ENCODE measurements at places on chromosomes 5 and 9.

- DNase-seq, result no peak
Observed at GRCh38 chr9:77210116-77210515, 32.8 kb downstream of the VPS13A start.

DNA sequence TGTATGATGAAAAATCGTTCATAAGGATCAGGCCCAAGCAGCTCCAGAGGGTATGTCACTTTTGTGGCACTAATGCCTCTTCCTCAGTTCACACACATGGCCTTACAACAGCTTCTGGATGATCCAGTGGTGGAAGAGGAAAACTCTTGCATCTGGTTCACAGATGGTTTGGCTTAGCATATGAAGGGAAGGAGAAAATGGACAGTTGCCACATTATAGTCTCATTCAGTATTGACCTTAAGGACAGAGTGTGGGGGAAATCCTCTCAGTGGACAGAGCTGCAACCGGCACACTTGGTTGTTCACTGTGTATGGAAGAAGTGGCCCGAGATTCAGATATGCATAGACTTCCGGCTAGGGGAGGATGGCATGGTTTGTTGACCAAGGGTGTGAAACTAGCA is 22.8 kb downstream of the C9orf57 start:
- DNase-seq, result no peak

DNA sequence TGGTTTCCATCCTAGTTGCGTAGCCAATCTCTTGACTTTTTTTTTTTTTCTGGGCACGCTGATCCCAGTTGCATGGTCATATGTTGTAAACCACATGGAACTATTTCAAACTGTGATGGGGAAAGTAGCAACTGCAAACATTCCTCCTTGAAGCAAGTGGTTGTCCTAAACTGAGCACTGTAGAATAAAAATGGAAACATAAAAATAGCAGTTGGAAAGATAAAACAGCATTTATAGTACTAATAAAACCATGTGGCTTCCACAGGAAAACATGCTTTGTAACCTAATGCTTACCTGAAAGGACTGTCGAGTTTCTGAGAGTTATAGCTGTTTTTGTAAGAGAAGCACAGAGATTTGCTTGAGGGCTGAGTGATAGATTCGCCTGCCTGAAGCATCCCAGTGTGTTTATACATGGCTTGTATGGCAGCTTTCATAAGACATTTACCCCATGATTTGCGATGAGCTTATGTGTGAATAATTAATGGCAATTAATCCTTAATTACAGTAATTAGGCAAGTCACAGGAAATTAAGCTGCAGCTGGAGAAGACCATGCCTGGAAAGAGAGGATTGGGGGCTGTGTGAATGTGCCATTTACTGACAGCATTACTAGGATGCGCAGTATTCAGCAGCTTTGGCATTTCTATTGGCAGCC is 136.5 kb downstream of the PBX3 start:
- DNase-seq, result no peak

DNA sequence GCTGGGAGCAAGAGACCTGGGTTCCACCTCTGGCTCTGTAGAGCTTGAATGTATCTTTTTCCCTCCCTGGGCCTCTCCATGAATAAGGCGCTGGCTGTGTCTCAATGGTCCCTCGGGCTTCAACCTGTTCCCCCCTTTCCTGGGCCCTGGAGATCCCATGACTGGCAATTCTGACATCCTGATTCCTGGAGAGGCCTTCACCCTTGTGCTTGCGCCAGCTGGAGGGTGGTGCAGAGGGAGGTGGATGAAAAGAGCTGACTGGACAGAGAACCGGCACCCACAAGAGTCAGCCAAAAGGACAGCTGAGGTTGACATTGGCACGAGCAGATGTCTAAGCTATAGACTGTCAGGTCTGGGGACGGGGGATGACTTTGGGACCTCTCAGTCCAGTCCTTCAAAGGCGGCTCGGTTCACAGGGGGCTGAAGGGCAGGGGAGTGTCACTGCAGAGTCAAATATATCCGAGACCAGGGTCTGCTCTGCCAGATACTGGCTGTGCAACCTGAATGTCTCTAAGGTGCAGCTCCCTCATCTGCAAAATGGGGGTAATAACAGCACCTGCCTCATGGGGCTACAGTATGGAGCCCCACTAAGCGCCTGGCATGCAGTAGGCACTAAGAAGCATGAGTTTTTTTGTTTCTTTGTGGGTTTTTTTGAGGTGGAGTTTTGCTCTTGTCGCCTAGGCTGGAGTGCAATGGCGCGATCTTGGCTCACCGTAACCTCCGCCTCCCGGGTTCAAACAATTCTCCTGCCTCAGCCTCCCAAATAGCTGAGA is 13.8 kb downstream of the DNM1 start:
- no peak for DNase-seq

DNA sequence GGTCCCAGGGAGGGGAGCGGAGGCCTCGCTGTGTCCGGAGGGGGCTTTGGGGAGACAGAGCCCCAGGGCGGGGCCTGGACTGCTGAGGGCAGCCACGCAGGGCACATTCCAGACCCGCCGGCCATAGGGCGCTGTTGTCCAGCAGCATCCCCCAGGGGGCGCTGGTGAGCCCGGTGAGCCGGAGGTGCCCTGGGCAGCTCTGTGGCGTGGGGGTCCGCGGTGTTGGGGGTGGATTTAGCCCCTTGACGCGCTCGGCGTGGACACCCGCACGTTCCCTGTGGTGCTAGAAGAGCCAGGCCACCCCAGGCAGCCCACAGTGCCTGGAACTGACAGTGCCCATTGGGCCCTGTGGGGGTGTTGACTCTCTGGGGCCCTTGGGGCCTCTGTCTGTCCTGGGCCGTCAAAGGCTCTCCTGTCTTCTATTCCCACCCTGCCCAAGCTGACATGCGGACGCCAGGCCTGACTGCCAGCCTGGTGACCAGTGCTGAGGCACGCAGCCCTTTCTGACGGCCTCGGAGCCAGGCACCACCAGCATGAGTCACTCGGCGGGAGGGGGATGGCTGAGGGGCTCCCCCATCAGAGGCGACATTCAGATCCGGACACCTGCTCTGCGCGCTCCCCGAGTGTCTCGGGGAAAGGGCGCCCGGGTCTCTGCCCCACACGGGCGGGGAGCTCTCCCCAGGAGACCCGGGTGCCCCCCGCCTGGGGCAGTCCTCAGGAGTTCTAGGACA is 23.9 kb downstream of the TPPP start:
- no peak for DNase-seq

DNA sequence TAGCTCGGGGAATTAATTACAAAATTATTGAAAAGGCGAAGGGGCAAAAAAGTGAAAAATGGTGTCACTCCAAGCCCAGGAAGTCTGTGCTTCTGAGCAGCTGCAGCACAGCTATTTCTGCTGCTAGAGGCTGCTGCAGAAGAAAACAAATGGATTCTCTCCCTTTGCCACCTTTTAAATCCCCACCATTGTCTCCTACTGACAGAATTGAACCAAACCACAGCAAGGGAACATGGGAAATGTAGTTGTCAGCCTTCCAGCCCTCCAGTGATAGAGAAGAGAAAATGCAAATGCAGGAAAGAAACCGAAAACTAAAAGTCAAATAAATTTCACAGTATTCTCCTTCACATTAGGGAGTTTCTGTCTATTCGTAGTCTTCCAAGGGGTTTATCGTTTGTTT is 33.4 kb upstream of the CDC42SE2 start:
- no peak for DNase-seq

GRCh38 chr5:124080256-124080655 is 568.3 kb downstream of the CSNK1G3 start:
- no peak for DNase-seq

GRCh38 chr5:149237662-149238061 is 34.0 kb upstream of the AFAP1L1 start:
- DNase-seq, result no peak

DNA sequence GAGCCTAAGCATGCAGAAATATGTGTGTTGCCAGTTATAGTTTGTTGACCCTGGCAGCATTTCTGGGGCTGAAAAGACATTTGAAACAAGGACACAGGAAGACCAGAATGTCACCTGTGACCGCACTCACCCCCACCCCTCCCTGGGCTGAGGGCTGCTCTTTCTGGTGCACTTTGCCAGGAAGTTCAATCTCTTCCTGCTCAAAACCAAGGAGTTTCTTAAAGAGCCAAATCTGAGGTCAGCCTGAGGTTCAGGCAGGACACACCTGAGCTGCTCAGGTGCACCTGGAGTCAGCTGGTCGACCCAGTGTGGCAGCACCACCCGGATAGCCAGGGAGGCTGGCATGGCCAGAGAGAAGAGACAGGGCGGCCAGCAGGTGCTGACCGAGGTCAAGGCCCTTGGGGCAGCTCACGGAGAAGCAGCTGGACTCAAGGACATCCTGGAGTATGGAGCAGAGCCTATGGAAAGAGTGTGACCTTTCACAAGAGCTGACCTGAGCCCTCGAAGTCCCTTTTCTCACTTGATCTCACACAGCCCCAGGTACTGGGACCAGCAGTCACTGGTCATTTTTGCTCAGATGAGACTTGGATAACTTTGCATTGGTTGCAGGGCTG is 376.9 kb upstream of the IRX4 start:
- no peak for DNase-seq

DNA sequence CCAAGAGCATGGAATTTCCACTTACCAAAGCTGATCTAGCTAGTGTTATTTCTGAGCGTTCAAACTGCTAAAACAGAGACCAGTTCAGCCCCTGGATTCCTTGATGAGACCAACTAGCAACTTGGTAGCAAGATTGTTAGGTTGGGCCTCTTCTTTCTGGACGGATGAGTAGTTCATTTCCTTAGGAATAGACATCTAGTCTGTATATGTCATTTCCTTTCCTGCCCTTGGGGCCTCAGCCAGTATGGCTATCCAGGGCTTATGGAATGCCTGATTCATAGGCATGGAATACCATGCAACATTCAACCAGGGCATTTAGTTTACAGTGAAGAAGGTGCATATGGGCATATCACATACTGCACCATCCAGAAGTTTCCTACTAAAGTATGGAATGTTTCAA is 14.5 kb upstream of the LPAR1 start:
- no peak for DNase-seq

DNA sequence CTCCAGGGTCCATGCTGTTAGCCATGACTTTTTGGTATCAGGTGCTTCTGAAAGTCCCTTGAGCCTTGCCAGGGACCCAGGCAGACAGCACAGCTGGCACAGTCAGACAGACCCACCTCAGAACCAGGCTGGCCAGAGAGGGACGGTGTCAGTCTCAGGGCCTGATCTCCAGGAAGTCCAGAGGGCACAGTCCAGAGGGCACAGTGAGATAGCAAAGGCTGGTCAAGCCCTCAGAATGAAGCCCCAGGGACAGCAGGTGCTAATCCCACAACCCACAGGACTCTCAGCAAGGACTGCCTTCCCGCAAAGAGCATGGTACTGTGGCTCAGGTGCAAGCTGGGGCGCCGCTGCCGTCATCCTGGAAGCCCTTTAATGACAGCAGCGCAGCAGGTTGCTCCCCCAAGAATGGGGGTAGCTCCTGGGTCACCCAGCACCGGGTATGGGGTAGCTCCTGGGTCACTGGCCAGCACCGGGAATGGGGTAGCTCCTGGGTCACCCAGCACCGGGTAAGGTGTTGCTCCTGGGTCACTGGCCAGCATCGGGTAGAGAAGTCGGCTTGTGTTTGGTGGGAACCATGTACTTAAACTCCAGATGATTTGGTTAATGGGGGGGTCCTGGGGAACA is 105.6 kb upstream of the PHYKPL start:
- no peak for DNase-seq

GRCh38 chr9:64773491-64773931 is 511.5 kb downstream of the FOXD4L5 start:
- DNase-seq, result no peak

- no peak for DNase-seq
Observed at GRCh38 chr9:116178481-116179211, 25.1 kb downstream of the PAPPA start.

- no peak for DNase-seq
Observed at GRCh38 chr5:86763929-86764328, 146.2 kb downstream of the COX7C start.

DNA sequence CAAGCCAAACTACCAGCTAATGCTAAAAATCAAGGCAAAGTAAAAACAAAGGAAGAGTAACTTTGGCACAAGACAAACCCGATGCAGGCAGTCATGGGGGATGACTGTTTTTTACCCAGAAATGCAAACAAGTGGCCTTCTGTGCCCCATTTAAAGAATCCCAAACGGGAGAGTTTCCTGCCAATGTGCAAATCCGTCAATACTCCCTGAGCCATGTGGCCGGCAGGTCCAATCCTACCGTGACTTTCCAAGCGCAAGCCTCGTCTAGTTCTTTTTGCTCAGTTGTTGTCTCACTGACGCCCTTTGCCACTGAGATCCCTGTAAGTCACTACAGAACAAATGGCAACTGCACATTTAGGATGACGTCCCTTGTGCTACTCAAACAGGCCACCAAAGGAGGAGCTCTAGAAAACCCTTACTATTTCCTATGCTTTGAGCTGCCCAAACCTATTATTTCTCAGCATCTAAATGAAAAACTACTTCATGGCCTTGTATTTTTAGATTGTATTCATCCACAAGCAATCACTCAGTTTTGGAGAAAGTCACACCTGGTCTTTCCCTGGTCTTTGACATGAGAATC is 43.4 kb downstream of the OTULIN start:
- no peak for DNase-seq

- no peak for DNase-seq
Observed at GRCh38 chr5:44189255-44189654, 200.0 kb downstream of the FGF10 start.

DNA sequence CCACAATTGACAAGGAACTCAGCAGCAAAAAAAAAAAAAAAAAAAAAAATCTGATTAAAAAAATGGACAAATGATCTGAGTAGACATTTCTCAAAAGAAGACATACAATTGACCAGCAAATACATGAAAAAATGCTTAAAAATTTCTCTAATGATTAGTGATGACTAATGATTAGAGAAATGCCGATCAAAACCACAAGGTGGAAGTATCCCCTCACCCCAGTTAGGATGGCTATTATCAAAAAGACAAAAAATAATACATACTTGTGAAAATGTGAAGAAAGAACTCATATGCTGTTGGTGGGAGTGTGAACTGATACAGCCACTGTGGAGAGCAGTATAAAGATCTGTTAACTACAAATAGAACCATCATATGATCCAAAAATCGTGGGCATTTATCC is 245.3 kb downstream of the OSTF1 start:
- no peak for DNase-seq

- DNase-seq, result no peak
Observed at GRCh38 chr5:40676613-40677343, 2.9 kb upstream of the PTGER4 start.

DNA sequence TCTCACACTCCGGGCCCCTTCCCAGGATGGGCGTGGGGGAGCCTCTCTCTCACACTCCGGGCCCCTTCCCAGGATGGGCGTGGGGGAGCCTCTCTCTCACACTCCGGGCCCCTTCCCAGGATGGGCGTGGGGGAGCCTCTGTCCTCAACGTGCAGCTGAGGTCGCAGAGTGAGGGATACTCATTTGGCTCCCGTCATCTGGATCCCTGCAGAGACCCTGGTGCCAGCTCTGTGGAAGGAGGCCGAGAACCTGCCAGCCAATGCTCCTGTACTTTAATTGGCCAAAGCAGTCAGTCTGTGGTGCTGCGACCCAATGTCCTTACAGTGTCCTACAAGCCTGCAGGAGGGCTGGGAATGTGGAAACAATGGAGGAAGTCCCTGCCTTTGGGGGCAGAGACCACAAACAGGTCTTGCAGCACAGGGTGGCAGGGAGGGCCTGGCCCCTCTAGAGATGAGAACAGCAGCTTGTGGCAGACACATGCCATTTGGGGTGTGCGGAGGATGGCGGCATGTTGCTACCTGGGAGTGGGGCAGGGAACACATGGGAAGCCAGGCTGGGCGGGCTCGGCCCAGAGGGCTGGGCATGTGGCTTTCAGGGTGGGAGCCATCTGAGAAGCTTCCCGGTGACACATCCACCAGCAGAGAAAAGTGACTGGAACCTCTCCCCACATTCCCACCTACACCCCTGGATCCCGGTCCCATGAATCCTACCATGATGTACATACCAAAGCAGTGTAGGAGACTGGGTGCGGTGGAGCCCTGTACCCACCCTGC is 13.6 kb upstream of the MRNIP start:
- DNase-seq, result no peak

- no peak for DNase-seq
Observed at GRCh38 chr5:75734913-75735789, 17.9 kb upstream of the POC5 start.

All from cortex of kidney (tissue), 1 donor.